GM19239 (cell line): ENCODE measurements at places on chromosomes 12 and 14.

- DNase-seq: no peak
These were observed 168.2 kb upstream of the TMEM132C start for GRCh38 chr12:128098730-128099129.

- no peak for DNase-seq
These were observed 33.6 kb upstream of the TMX1 start for GRCh38 chr14:51206462-51206861.

DNA sequence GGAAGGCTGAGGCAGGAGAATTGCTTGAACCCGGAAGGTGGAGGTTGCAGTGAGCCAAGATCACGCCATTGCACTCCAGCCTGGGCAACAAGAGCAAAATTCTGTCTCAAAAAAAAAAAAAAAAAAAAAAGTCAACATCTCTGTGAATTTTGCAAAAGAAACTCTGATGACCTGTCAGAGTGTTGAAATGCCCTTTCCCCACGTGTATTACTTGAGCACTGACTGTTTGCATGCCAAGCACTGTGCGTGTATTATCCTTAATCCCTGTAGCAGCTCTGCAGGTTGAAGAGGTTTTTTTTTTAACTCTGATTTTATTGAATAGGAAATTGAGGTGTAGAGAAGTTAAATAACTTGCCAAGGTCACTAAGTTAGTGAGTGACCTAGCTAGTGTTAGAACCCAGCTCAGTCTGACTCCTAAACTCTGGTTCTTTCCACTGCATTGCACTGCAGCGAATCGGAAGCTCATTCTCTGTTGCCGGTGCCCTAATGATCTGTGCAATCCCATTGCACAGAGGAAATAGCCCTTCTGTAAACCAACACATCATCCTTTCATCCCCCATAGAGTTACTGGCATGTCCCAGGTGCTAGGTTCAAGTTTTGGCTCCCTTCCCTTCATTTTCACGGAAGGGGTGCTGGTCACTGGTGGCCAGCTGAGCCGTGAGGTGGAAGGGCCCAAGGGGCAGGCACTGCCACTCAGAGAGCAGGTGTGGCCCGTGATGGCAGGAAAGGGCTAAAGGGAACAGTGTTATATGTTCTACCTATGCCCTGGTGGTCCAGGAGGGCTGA lies 122.3 kb downstream of the EML1 start:
- DNase-seq: no peak

DNA sequence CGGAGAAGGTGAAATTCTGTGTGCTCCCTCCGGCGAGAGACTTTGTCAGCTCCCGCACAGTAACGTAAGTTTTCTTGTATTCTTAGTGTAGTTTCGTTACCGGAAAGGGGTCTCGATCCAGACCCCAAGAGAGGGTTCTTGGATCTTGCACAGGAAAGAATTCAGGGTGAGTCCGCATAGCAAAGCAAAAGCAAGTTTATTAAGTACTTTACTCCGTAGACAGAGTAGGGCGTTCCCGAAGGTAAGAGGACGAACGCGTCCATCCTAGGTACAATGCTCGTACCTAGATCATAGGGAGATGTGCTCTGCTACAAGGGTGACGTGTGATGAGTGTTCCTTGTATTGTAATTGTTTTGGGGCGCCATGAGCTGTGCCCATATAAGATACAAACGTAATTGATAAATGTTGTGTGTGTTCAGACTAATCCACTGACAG lies 293 bp downstream of the IFI27L1 start:
- DNase-seq: no peak

GRCh38 chr12:51705450-51705849 lies 114.4 kb downstream of the SCN8A start:
- DNase-seq: no peak

- DNase-seq: no peak
These were observed 132.1 kb downstream of the SLC5A8 start for GRCh38 chr12:101077791-101078528.

DNA sequence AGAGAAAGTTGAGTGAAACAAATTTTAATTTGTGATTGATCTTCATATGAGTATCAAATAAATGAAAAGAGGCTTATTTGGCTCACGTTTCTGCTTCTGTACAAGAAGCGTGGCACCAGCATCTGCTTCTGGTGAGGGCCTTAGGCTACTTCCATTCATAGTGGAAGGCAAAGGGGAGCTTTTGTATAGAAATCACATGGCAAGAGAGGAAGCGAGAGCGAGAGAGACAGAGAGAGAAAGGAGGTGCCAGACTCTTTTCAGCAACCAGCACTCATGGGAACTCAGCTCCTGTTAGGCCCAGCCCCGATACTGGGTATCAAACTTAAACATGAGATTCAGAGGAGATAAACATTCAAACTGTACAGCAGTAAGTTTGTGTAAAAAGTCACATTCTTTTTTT lies 121.4 kb downstream of the SYNE2 start:
- no peak for DNase-seq

DNA sequence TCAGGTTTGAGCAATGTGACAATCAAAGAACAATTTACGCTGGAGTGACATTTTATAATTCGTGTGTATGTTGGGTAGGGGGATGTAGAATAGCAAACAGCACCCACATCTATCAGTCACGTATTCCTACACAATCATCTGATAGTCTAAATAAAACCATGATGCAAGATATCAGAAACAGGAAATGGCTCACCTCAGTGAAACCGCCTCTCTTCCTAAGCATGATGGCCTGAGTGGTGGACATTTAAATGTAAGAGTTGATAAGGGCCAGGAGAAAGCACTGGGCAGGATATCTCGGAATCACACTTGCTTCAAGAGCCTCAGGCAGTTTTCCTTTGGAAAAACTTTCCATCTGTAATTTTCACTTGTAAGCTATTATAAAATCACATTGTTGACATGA lies 128.2 kb downstream of the GRIP1 start:
- DNase-seq: no peak
